ENCODE measurements at places on chromosomes 1 and 21.

DNA sequence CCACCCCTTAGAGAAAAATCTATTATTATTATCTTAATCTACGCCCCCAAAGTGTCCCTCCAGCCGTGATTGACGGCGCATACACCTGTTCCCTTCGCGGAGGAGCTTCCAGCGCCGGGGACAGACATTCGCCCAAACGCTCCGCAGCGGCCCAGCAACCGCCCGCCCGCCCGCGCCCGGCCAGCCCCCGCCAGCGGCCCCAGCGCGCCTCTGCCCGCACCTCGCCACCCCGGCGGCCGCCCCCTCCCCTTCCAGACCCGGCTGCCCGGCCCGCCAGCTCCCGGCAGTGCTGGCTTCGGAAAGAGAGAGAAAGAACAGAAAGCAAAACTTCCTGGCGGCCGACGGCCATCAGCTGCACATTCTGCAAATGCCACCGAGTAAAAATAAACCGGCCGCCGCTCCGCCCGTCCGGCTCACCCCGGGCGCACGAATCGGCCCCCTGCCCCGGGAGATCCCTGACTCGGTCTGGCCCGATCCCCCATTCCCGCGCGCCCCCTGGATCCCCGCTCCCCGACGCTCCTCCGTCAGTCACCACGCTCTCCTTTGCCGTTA lies 1.6 kb downstream of the CASZ1 start:
- DNase-seq, result no peak

- DNase-seq, result no peak
Observed at GRCh38 chr1:145804235-145805045, 19.5 kb downstream of the RNF115 start.

DNA sequence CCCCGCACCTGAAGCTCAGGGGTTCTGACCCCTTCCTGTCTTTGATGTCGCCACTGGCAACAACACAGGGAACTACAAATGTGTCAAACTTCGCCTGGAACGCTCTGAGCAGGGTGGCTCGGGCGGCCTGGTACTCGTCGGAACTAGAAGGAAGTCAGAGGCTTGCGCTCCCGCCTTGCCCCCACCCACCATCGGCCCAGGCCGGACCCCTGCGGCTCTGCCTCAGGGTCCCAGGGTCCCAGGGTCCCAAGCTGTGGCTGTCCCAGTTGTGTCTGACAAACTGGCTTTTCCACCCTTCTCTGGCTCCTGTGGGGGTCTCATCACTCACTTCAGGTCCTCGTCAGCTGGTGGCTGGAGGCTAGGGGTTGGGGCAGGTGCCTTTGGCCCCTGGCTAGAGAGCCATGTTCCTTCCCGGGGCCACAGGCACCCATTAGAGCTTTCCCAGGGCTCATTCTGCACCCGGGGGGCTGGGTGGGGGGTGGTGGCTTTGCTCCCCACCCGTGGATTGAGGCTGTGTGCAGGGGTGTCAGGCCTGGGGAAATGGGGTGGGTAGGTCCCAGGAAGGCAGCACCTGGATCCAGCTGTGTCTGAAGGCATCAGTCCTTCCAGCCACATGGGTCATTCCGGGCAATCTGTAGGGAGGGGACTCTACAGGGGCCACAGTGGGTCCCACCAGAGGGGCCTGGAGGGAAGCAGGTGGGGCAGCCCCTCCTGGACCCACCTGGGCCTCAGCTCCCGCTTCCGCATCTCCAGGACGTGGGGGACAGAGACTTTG lies 8.0 kb upstream of the TMEM52 start:
- no peak for DNase-seq

- no peak for DNase-seq
Observed at GRCh38 chr1:95340061-95340460, 106.1 kb downstream of the RWDD3 start.

DNA sequence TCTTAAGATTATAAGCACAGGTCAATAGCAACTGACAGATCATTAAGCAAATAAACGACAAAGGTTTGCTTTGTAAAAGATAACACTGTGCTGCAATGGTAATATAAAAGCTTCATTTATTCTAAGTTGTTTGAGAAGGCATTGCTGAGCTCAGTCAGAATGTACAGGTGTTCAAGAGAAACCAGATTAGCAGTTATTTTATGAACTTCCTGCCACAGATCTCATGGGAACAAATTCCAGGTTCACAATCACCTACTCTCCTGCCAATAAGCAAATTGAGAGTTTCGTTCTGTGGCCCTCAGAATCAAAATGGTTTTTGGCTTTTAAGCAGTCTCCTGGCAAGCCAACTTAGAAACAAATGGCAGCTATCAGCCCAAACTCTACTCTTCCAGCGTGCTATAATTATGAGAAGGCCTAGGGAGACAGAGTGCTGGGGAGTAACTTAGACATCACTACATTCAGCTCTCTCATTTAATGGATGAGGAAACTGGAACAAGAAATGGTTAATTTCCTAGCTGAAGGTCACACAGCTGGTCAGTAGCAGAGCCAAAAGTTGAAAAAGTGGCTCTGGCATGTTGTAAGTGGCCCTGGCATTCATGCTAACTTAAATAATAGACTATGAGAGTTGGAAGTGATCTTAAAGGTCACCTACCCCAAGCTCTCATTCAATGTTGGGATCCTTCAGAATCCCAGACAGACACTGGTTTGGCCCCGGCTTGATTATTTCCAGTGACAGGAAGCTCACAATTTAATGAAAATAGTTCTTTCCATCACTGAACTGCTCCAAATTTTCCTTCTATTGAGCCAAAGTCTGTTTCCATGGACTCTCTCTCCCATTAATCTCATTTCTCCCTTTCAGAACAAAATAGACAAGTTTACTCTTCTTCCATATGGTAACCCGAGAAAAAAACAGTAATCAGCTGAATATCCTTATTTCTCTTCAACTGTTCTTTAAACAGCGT lies 82.6 kb upstream of the EDEM3 start:
- DNase-seq, result no peak

- no peak for DNase-seq
Observed at GRCh38 chr1:63729227-63729620, 44.6 kb upstream of the ROR1 start.

- no peak for DNase-seq
Observed at GRCh38 chr1:64231153-64231552, 27.7 kb downstream of the UBE2U start.

DNA sequence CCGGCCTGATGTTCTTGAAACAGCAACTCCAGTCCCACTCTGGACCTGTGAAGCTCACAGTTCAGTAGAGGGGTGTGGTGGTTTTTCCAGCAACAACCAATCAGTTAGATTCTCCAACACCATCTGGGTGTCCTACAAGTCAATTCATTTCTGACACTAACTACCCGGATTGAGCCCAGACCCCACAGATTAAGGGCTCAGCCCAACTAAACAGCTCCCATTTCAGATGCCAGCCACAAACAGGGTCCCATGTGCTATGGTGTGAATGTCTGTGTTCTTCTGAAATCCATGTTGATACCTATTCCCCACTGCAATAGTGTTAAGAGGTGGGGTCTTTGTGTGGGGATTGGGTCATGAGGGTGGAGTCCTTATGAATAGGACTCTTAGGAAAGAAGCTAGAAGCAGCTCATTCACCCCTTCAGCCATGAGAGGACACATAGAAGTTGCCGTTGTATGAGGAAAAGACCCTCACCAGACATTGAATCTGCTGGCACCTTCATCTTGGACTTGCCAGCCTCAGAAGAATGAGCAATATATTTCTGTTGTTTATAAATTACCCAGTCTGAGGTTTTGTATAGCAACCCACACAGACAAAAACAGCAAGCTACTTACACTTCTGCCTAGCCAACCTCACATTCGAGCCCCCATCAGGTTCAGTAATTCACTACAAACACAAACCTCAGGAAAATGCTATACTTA lies 53.6 kb downstream of the IRF2BP2 start:
- no peak for DNase-seq

GRCh38 chr1:246680190-246680589 lies 44.0 kb upstream of the SCCPDH start:
- no peak for DNase-seq

GRCh38 chr1:228005511-228006033 lies 1.2 kb upstream of the WNT3A start:
- peak; percentile 40 for DNase-seq

GRCh38 chr1:67209521-67209920 lies 43.3 kb downstream of the IL23R start:
- DNase-seq, result no peak

DNA sequence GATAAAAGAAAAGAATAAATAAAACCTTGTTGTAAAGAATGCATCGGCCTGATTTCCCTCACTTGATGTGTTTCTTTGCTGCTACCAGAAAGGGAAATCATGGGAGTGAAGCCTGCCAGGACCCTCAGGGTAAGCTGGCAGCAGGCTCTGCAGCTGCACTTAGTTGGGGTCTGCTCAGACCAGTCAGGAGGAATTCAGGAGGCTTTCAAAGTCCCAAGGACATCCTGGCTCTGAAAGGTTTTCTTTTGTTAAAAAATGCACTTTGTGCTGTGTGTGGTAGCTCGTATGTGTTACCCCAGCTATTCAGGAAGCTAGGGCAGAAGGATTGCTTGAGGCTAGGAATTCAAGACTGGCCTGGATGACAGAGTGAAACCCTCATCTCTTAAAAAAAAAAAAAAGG lies 254.8 kb downstream of the ZNF648 start:
- DNase-seq, result no peak

- no peak for DNase-seq
Observed at GRCh38 chr1:198387587-198387986, 152.9 kb downstream of the ATP6V1G3 start.

GRCh38 chr1:226735576-226735975 lies 3.5 kb downstream of the ITPKB start:
- DNase-seq, result no peak

GRCh38 chr21:43602266-43603232 lies 56.7 kb downstream of the HSF2BP start:
- DNase-seq, result no peak

DNA sequence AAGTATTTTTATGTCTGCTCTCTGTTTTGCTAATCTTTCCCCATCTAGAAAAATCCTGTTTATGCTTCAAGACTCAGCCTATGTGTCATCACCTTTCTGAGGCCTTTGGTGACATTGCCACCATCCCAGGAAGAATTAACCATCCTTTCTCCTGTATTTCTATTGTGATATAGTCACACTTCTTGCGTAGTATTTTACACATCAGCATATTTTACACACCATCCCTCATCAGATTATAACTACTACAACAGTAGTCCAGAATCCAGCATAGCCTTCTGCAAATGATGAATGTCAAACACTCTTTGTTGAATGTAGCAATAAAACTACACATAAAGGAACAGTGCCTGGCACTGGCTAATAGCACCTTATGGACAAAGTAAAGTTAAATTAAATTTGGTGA lies 275.3 kb upstream of the C1orf87 start:
- no peak for DNase-seq

DNA sequence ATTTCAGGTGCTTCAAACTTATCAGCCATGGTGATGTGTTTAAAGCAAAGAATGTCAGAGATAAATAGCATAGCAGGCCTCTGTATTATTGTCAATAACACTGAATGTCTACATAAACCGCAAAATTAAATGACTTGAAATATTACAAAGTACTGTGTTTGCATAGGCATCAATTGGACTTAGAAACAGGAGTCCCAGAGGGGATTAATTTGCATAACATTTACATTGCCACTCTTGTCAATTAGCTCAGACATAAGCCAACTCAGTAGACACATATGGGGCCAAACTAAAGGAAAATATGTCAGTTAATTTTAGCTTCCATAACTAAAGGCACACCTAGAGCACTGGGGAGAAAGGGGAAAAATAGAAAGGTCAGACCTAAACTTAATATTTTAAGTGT lies 814.5 kb upstream of the NEGR1 start:
- DNase-seq, result no peak

DNA sequence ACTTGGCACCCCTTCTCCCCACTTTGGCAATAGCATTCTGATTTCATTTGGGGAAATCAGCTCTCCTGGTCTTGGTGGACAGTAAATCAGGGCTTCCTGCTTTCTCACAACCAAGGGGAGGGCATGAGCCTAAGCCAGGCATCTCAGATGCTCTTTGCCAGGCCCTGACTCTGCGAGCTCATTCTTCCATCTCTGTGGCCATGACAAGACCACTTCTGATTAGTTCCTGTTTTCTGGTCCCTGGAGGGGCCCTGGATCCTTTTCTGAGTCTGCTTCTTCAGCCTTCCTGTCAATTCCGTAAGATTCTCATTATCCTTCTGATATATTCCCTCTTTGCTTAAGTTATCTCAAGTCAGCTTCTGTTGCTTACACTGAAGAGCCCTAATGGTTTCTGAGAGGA lies 210.4 kb downstream of the HIVEP3 start:
- DNase-seq, result no peak

GRCh38 chr1:201883786-201884185 lies 4.9 kb upstream of the SHISA4 start:
- no peak for DNase-seq

- DNase-seq, result no peak
Observed at GRCh38 chr1:177800400-177801088, 169.3 kb downstream of the SEC16B start.

DNA sequence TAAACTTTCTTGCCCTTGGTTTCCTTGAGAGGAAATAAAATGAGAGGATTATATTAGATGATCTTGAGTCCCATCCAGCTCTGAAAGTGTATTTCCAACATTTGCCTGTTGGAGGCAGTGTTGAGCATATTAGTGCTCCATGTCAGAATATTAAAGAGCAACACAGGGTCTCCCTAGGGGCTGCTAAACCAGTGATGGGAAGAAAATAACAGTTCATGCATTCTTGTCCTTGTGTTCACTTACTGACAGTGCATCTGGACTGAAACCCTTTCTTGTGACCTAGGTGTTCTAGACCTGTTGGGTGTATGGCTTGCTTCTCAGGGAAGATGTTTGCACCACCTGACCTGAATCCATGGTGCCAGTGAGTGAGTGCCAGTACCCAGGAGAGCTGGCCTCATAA lies 124.7 kb upstream of the KIAA0040 start:
- DNase-seq, result no peak

- no peak for DNase-seq
Observed at GRCh38 chr1:44585315-44585920, 88.9 kb downstream of the TMEM53 start.

GRCh38 chr1:107787299-107787698 lies 177.7 kb downstream of the VAV3 start:
- no peak for DNase-seq

- peak; percentile 64 for DNase-seq
Observed at GRCh38 chr1:47650205-47650604, 212.4 kb downstream of the FOXD2 start.

DNA sequence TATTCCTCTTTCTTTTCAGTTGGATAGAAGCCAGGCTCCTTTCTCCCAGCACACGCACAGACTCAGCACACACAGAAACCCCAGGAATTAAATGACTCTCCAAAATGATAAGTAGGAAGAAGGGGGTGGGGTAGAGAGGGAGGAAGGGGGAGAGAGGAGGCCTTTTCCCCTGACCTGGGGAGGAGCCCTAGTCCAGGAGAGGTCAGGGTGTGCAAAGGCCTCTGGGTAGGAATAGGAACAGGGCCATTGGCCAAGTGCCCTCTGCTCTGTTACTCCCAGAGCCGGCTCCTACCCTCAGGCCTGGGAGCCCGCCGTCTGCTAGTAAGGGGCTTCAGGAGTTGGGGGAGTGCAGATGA lies 35.6 kb upstream of the PUM1 start:
- no peak for DNase-seq

- no peak for DNase-seq
Observed at GRCh38 chr1:53454019-53454418, 5.2 kb upstream of the DMRTB1 start.

GRCh38 chr1:29789221-29789909 lies 553.0 kb downstream of the PTPRU start:
- DNase-seq, result no peak

- DNase-seq, result no peak
Observed at GRCh38 chr21:18913914-18914313, 510.3 kb upstream of the TMPRSS15 start.
